Osteocyte (in vitro differentiated cells): ENCODE measurements at places on chromosomes 12 and 14.

DNA sequence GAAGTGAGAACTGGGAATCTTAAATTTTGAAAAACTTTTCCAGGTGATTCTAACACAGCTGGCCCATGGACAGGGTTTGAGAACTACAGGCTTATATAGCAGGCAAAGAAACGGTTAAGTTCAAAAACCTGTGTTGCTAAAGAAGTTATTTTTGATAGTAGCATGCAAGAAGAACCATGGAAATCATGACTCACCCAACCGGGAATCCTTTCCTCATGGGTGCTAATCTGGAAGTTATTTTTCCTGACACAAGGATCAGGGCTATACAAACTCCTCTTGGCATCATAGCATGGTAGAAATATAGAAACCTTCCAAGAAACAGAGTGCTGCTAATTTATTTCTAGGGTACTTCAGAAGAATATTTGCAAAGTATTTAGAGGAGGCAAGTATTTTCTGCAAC lies 588.7 kb downstream of the CCER1 start:
- DNase-seq, result no peak
- no peaks in the 10 kb centered on the region for H3K27me3 ChIP-seq
- H3K4me3 ChIP-seq, result no peak overlapping the region
- no peaks in the 10 kb centered on the region for H3K36me3 ChIP-seq
- H3K4me1 ChIP-seq, result peaks cover 19% of the 10 kb centered on the region

GRCh38 chr12:3456809-3457208 lies 34.2 kb upstream of the PRMT8 start:
- H3K36me3 ChIP-seq, result no peaks in the 10 kb centered on the region
- H3K4me1 ChIP-seq, result no peaks in the 10 kb centered on the region
- no peak overlapping the region for H3K27ac ChIP-seq
- DNase-seq, result no peak
- no peaks in the 10 kb centered on the region for H3K27me3 ChIP-seq
- no peak overlapping the region for H3K4me3 ChIP-seq

DNA sequence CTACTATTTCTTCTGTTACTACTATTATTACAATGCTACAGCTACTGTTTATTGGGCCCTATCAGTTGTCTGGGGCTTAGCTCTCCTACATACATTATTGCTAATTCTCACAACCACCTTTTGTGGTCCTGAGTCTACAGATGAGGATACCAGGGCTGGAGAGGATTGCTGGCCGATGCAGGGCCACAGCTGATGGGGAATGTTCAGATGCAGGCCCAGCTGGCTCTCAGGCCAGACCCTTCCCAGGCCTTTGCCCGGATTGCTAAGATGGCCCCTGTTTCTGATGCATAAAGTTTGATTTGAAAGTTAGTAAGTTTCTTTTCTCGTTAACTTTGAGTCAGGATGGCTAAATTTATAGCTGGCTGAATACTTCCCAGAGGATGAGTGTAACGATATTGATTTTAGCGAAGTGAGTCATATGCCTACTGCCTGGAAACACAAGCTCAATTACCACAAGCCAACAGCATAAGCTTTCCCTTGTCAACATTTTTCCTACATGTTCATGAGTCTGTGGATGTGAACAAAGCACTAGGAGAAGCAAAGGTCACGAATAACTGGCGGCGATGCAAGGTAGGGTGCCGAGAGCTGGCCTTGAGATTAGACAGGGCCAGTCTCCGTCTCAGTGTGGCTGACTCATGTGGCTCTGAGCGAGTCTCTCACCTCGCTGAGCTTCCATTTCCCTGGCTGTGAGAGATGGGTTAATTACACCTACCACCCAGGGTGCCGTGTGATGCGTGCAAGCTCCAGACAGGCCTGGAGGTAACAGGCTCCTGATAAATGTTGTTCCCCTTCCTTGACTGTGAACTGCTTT lies 111.0 kb downstream of the BEGAIN start:
- no peaks in the 10 kb centered on the region for H3K27me3 ChIP-seq
- no peak overlapping the region for H3K4me3 ChIP-seq
- H3K27ac ChIP-seq, result peak overlapping the region; percentile 92
- H3K4me1 ChIP-seq, result peaks cover 78% of the 10 kb centered on the region
- H3K36me3 ChIP-seq, result peaks cover 4% of the 10 kb centered on the region

DNA sequence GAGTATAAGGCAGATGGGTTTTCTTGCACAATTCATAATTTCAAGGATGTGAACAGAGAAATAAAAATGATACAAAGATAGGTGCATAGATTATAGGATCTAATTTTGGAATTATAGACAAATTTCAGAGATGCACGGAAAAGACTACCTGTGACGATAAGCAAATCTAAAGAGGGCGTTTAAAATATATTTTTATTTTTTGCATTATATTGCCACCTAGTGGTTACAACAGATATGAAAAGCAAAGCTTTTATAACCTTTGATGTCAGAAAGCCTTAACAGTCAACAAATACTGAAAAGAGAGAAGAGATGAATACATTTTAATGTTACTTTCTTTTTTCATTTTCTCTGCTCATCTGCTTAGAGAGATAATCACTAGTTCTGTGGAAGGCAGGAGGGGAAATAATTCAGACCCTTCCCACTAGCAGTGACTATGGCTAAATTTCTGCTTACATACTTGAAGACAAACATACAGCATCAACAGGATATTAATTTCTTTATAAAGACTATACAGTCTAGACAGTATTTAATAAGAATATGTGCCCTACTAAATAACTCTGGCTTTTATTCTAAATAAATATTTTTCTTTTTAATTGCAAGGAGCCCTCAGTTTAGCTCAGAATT lies 46.3 kb downstream of the NTS start:
- no peaks in the 10 kb centered on the region for H3K36me3 ChIP-seq
- H3K4me3 ChIP-seq, result no peak overlapping the region
- DNase-seq, result no peak
- peaks cover 2% of the 10 kb centered on the region for H3K4me1 ChIP-seq
- no peak overlapping the region for H3K27ac ChIP-seq

- H3K27ac ChIP-seq, result no peak overlapping the region
- no peak overlapping the region for H3K4me3 ChIP-seq
- H3K27me3 ChIP-seq, result no peaks in the 10 kb centered on the region
- DNase-seq, result peak; percentile 81
- H3K36me3 ChIP-seq, result no peaks in the 10 kb centered on the region
- H3K4me1 ChIP-seq, result no peaks in the 10 kb centered on the region
These were observed 196.2 kb downstream of the KIF26A start for GRCh38 chr14:104334424-104335161.

GRCh38 chr14:104293851-104294627 lies 155.7 kb downstream of the KIF26A start:
- no peak overlapping the region for H3K4me3 ChIP-seq
- H3K4me1 ChIP-seq, result no peaks in the 10 kb centered on the region
- no peak overlapping the region for H3K27ac ChIP-seq
- H3K36me3 ChIP-seq, result no peaks in the 10 kb centered on the region
